Stimulated activated CD4-positive, alpha-beta T cell treated with anti-CD3 and anti-CD28 coated beads, TNF-alpha, amount 100 ng/mL, for 1 hour (primary cell): ENCODE measurements at places on chromosomes 5 and 9.

DNA sequence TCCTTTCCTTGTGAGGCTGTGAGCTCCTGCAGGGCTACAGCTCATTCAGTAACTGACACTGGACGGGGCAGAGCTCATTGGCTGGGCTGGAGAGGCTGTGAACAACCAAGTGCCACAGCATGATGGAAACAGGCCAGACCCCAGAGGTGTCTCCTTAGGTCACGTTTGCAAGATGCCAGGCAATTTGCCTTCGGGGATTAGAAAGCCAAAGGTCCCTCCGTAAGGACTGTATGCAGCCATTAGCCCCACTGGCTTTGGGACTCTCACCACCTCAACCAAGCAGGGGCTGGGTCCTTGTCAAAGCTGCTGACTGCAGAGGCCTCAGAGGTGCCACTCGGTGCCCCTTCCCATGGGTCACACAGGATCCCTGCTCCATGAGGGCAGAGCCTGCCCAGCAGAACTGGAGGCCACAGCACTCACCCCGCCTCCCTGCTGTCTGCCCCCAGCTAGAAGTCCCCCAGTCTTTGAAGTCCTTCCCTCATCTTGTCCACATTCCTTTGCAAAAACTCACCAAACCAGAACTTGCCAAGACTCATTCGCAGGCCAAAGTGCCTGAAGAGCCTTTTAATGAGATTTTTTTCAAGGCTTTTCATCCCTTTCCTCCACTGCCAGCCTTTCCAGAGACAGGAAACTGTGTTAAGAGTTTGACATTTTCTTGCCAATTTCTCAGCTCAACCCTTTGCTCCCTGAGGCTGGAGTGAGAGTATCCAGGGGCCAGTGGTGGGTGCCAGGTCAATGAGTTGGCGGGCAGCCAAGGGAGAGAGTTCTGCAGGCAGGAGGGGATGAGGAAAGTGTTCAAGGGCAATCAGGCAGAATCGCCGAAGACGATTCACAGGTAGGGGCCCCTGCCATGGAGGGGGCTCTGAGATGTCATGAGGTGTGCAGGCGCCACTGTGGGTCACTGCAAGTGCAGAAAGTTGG, 39.7 kb upstream of the SLC25A51 start:
- DNase-seq, result no peak

- DNase-seq, result no peak
Observed at GRCh38 chr5:93358176-93358575, 222.8 kb downstream of the NR2F1-AS1 start.

- no peak for DNase-seq
Observed at GRCh38 chr9:112127281-112127680, 47.8 kb downstream of the SUSD1 start.

DNA sequence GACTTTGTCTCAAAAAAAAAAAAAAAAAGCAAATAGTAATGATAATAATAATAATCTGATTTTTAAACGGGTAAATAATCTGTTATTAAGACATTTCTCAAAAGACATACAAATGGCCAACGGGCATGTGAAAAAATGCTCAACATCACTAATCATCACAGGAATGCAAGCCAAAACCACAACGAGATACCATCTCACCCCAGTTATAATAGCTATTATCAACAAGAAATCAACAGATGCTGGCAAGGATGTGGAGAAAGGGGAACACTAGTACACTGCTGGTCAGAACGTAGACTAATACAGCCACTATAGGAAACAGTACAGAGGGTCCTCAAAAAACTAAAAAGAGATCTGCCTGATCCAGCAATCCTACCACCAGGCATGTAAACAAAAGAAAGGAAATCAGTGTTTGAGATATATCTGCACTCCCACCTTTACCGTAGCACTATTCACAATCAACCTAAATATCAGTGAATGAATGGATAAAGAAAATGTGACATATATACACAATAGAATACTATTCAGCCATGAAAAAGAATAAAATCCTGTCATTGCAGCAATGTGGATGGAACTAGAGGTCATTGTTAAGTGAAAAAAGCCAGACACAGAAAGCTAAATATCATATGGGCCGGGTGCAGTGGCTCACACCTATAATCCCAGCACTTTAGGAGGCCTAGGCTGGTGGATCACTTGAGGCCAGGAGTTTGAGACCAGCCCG, 24.9 kb downstream of the VAV2 start:
- DNase-seq, result no peak

- no peak for DNase-seq
Observed at GRCh38 chr5:150779397-150780186, 1.0 kb downstream of the SMIM3 start.

DNA sequence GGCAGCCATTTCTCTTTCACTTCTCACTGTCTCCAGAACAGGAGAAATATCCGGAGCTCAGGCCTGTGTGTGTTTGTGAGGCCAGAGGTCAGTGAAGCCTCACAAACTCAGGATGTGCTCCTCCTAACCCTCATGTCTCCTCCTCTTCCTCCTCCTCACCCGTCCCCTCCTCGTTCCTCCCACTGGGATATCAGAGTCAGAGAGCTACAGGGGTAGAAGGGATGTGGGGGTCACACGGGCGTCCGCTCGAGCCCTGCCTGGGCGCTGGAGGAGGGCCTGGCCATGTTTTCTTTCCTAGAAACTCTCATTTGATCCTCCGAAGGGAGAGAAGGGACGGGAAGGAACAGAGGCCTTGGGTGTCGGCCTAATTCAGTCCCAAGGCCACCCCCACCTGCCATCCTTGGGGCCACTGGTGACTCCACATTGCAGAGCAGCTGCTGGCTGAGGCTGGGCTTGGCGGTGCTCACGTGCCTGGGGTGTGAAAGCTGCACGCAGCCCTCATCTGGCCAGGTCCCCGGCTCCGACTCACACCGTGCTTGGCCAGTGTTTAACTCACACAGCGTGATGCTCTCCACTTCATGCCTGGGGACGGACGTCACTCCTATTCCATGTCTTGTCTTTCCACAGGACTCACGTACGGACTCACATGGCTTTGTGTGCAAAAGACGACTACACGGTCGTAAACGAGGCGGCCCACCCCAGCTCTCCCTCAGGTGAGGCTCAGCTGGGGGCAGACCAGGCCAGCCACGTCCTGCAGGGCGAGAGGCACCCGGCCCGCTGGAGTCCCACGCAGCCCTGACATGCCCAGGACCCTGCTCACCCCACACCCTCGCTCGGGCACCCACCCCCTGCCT, 22.6 kb upstream of the SLC6A19 start:
- DNase-seq, result no peak

DNA sequence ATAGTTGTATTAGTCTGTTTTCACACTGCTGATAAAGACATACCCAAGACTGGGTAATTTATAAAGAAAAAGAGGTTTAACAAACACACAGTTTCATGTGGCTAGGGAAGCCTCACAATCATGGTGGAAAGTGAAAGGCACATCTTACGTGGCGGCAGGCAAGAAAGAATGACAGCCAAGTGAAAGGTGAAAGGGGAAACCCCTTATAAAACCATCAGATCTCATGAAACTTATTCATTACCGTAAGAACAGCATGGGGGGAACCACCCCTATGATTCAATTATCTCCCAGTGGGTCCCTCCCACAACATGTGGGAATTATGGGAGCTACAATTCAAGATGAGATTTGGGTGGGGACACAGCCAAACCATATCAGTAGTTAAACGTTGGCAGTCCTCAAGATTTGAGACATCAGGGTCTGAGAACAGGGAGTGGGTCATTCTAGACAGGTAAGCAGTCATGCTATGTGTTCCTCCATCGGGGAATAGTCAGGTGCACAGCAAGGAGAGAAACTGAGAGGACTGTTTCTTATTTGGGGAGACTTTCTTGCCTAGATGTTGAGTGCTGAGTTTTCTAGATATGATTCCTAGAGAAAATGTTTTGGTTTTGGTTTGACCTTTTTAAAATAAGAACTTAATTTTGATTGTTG, 45.8 kb upstream of the ENTREP1 start:
- no peak for DNase-seq

- DNase-seq, result no peak
Observed at GRCh38 chr5:52657247-52657645, 130.5 kb upstream of the ITGA1 start.

GRCh38 chr9:123232332-123232731, 36.1 kb downstream of the STRBP start:
- no peak for DNase-seq

- DNase-seq, result no peak
Observed at GRCh38 chr5:143207058-143207457, 196.4 kb downstream of the NR3C1 start.
